ENCODE measurements at places on chromosomes 13 and 19. TPM values are rescaled to one million over a fixed set of nuclear protein-coding genes. Genes with fewer than 3 reads are reported as not detected.

DNA sequence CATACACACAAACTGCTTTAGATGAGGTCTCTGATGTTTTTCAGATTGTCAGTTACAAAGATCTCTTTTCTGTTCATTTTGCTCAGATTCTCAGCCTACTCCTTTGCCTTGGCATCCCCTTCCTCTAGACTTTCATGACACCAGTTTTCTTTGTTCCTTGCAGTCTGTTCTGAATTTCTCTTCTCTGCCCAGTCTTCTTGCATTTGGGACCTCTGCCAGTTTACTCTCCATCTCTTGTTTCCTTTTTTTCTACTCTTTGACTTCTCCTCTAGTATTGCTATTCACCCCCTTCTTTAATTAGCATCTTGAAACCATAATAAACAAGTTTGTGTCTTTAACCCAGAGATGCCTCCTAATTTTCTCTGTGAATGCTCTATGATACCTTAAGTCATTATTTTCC, 26.1 kb downstream of the EDNRB start:
- H3K4me1 ChIP-seq: no peaks in the 10 kb centered on the region
- no peak overlapping the region for H3K27ac ChIP-seq
- H3K27me3 ChIP-seq: no peaks in the 10 kb centered on the region
- H3K4me3 ChIP-seq: no peak overlapping the region
- no peaks in the 10 kb centered on the region for H3K36me3 ChIP-seq

The RASGRP4 gene
- not detected for total RNA-seq

DNA sequence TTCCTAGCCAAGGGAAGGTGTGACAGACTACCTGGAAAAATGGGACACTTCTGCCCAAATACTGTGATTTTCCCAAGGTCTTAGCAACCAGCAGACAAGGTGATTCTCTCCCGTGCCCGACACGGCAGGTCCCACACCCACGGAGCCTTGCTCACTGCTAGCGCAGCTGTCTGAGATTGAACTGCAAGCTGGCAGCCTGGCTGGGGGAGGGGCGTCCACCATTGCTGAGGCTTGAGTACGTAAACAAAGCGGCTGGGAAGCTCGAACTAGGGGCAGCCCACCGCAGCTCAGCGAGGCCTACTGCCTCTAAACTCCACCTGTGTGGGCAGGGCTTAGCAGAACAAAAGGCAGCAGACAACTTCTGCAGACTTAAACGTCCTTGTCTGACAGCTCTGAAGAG, 146.2 kb downstream of the UGGT2 start:
- no peak overlapping the region for H3K27ac ChIP-seq
- peaks cover 4% of the 10 kb centered on the region for H3K36me3 ChIP-seq
- DNase-seq: no peak
- H3K4me3 ChIP-seq: no peak overlapping the region
- no peaks in the 10 kb centered on the region for H3K27me3 ChIP-seq
- H3K4me1 ChIP-seq: no peaks in the 10 kb centered on the region

The CBY2 gene
- not detected for total RNA-seq

The ERICH4 gene
- total RNA-seq: not detected
